ENCODE measurements at places on chromosomes 16 and 17.

DNA sequence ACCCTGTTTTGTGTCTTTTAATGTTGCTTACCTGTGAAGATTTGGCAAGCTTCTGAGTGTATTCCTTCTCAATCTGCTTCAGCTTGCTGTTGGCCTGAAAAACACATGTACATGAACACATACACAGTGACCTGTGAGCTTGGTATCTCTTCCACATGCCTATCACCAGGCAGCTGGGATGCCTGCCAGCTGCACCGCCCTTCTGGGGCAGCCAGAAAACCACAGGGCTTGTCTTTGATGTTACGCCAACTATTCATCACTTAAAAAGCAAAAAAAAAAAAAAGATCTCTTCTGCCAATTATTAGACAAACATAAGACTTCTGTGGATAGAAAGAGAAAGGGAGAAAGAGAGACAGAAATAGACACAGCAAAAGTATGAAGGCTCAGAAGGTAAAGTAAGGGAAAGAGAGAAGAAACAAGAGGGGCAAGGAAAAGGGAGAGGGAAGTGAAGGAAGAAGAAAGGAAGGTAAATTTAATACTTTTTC, 189.2 kb upstream of the AXIN2 start:
- peak; percentile 1 for DNase-seq

GRCh38 chr17:58302919-58303585, 22.3 kb upstream of the MPO start:
- DNase-seq, result no peak

GRCh38 chr17:44768505-44769142, 9.8 kb downstream of the ADAM11 start:
- no peak for DNase-seq

DNA sequence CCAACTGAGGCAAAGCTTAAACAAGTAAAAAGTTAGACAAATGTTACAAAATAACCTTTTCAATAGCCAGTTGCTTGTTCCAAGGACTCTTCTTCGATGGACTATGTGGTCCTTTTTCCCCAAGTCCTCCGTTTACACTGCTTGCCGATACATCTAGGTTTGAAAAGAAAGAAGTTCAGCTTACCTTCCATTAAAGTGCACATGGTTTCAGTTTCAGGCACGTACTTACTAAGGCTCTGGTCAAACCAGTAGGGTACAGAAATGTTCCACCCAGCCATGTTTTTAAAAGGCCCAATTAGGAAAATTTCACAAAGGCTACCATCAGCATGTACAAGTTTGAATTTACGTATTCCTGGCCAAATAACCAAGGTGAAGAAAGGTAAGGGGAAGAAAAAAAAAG, 2.1 kb downstream of the SRSF2 start:
- peak; percentile 78 for DNase-seq

DNA sequence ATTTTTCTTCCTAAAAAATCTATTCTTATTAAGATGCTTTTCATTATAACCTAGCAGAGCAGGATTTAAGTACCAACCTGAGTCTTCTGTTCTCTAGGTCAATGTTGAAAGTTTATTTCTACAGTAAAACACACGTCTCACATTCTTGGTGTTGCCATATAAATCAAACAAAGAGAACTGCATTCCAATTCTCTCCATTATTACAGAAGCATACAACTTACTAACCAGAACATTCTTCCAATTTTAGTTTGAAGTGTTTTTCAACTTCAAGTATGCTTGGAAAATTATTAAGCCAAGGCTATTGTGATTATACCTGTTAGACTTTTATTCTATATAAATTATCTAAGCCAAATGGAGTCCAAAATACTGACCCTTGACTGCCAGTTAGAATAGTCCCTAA, 110.4 kb upstream of the PMFBP1 start:
- DNase-seq, result no peak

DNA sequence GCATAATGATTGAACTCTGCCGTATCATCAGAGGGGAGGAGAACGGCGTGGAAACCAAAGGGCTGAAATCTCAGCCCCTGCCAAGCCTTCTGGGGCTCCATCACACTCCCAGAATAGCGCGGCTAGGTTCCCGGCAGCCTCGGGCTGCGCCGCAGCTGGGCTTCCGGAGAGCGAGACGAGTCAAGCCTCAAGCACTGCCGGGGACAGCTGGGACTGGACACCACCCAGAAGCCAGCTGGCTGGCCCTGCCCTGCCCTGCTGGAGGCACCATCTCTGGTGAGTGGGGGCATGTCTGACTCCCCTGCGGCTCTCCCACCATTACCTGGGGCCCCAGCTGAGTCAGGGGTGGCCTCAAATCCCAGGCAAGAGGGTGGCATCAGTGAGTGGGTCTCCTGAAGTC, 7.2 kb upstream of the GPRC5C start:
- no peak for DNase-seq

- DNase-seq, result no peak
Measured at GRCh38 chr16:72999541-73000019, 48.3 kb downstream of the ZFHX3 start.

DNA sequence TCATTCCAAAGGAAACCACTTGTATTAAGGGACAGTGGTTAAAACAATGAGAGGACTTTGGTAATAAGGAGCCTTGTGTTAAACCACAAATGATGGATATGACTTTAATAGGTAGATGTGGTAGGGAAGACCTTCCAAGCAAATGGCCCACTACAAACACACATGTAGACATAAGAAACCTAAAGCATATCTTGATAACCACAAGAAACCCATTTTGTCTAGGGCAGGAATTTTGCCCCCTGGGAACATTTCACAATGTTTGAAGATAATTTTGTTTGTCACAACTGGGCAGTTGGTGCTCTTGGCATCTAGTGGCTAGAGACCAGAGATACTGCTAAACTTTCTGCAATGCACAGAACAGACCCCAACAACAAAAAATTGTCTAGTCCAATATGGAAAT, 25.8 kb downstream of the KCNJ2 start:
- no peak for DNase-seq

GRCh38 chr16:68452176-68452575, 3.9 kb upstream of the SMPD3 start:
- no peak for DNase-seq

GRCh38 chr17:77579682-77580081, 378.8 kb upstream of the TNRC6C start:
- DNase-seq, result no peak

- DNase-seq, result no peak
Measured at GRCh38 chr16:64364416-64364815, 757.4 kb downstream of the CDH11 start.

DNA sequence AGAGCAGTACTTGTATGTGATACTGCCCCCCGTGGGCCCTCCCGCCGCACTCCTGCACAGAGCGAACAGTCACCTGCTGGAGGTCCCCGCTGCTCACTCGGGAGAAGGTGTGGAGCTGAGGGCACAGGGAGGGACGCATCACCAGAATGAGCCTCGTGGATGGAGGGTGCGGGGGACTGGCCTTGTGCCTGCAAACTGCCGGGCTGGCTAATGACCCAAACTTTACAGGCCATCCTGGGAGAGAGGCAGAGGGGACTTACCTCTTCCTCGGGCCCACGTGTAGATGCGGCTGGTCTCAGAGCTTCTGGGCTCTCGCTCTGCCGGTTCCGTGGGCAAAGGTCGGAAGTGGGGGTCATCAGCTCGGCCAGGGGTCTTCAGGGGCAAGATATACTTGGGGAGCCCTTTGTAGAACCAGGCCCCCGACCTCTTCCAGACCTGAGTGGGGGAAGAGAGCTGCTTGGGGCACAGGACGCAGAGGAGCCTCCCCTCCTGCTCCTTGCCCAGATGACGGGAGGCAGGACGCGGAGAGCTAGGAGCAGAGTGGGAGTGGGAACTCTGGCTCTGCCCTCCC, 65.5 kb upstream of the DOC2B start:
- DNase-seq, result no peak

DNA sequence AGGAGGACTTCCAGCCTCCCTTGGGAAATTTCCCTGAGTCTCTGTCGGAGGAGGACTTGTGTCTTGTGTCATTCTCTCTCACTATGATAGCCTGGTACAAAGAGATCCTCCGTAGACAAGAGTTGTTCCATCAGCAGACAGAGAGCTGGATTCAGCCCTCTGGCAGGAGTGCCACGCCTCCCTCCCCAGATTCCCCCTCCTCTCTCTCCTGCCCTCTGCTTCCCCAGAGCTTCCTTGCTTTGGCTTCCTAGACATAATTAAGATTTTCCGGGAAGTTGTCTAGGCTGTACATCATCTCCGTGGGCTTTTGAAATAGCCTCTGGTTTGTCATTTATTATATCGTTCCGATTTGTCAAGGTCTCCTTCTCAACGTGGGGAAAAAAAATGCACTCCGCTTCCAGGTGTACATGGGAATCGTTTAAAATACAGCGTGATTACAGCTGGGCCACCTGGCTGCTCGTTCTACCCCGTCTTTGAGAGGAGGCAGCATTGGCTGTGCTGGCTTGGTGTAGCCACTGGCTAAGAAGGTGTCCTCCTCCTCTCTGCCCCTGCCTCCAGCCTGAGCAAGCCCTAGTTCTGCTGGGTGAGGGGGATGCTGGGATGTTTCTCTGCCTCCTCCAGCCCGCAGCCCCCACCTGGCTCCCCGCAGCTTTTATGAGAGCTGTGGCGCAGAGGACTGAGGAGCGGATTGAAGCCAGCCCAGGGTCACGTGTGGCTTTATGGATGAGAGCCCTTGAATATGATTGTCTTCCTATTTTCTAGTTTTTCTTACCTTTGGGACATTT, 282.5 kb downstream of the SNX29 start:
- no peak for DNase-seq

GRCh38 chr16:80387318-80387921, 153.4 kb upstream of the DYNLRB2 start:
- no peak for DNase-seq

DNA sequence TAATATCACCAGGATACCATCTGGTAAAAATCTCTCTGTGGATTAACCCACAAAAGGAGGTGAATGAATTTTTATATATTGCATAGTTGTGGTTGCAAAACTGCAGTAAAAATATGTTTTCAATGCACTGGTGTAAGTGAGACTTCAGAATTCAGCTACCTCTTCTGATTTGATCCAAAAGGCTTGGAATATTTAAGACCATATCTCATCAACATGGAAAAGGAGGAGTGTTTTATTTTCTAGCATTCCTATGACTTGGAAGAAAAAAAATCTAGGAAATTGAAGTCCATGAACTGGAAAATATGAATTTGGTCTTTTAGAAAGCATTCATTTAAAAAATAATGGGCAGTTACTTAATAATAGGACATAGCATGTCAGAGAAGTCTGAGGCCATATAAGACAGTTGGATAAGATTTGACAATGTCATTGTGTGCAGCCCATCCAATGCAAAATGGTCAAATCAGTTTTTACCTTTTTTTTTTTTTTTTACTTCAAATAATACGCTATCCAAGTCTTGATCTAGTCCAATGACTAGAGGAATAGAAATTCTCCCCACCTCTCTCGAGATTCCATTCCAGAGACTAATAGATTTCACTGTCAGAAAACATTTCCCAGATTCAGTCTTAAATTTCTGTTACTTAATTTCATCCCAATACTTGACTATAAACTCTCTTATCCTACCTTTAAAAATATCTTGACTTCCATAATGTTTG, 364.9 kb upstream of the PMFBP1 start:
- no peak for DNase-seq

GRCh38 chr16:3004319-3004718, 8.4 kb upstream of the CLDN9 start:
- DNase-seq, result no peak

- no peak for DNase-seq
Measured at GRCh38 chr16:2675714-2676113, 6.6 kb upstream of the KCTD5 start.

DNA sequence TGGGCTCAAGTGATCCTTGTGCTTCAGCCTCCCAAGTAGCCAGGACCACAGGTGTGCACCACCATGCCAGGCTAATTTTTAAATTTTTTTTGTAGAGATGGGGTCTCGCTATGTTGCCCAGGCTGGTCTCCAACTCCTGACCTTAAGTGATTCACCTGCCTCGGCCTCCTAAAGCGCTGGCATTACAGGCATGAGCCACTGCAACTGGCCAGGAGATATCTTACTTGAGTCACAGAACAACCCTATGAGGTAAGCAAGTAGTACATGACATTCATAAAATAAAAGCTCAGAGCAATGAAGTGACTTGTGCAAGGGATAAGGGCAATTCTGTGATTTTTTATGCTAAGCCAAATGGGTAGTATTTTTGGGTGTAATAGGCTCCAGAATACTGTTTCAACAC, 57.3 kb downstream of the CDC27 start:
- DNase-seq, result no peak

- no peak for DNase-seq
Measured at GRCh38 chr16:81697616-81698309, 81.3 kb upstream of the PLCG2 start.

DNA sequence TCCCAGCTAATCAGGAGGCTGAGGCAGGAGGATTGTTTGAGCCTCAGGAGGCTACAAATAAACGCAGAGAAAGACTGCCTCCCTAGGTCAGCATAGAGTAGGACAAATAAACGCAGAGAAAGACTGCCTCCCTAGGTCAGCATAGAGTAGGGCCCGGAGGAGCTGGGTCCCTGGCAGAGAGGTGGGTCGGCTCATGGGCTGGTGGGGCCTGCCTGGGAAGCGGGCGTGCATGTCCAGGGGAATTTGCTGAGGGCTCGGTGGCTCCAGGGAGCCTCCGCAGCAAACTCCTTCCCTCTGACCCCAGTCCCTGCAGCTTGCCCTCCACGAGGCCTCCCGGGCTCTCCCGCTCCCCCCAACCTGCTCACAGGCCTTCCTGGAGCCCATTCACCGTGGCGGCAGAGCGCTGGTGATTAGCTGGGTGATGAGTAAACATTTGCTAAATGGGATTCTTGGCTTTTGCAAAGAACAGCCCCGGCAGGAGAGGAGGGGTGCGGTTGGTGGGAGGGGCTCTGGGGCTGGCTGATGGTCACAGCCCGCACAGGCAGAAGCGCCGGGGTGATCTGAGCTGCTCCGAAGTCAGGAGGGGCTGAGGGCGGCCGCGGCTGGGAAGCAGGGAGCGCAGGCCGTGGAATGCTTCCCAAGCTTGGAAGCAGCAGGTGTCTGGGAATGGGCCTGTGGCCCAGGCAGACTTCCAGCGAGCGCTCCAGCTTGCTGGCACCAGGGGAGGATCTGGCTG, 93.1 kb downstream of the RTN4RL1 start:
- no peak for DNase-seq

- DNase-seq, result no peak
Measured at GRCh38 chr17:64608571-64608981, 53.5 kb downstream of the SMURF2 start.

- no peak for DNase-seq
Measured at GRCh38 chr16:28951410-28951943, 740 bp downstream of the NFATC2IP start.

DNA sequence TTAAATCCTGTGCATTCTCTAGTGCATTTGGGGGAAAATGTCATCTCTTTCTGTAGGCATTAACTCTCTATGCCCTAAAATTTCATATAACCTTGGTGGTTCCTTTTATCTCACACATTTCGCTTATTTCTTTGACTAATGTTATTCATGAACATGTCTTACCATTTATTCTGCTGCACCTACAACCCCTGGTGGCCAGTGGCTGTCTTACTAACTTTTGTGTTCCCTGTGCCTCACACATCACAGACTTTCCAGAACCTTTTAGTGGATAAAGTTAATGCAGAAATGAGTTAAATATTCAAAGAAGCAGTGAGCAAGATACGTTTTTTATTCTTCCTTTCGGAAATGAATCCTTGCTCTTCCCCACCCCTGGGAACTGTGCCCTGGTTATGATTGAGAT, 111.9 kb downstream of the CDH13 start:
- DNase-seq, result no peak

GRCh38 chr17:51257150-51258081, 2.4 kb downstream of the MBTD1 start:
- no peak for DNase-seq

- DNase-seq, result no peak
Measured at GRCh38 chr16:48081656-48082055, 74.1 kb downstream of the ABCC12 start.

GRCh38 chr16:80997139-80997798, 9.4 kb downstream of the CMC2 start:
- DNase-seq, result peak; percentile 7
